Neuronal stem cell (in vitro differentiated cells): ENCODE measurements at places on chromosomes 7 and 10.

- DNase-seq = no peak
Measured at GRCh38 chr7:122364761-122365280, 60.3 kb upstream of the FEZF1 start.

- DNase-seq = no peak
Measured at GRCh38 chr10:22673785-22674572, 40.4 kb downstream of the PIP4K2A start.

- DNase-seq = no peak
Measured at GRCh38 chr7:92837000-92837749, 802 bp upstream of the CDK6 start.

- no peak for DNase-seq
Measured at GRCh38 chr10:20901110-20901509, 4.0 kb upstream of the NEBL start.

DNA sequence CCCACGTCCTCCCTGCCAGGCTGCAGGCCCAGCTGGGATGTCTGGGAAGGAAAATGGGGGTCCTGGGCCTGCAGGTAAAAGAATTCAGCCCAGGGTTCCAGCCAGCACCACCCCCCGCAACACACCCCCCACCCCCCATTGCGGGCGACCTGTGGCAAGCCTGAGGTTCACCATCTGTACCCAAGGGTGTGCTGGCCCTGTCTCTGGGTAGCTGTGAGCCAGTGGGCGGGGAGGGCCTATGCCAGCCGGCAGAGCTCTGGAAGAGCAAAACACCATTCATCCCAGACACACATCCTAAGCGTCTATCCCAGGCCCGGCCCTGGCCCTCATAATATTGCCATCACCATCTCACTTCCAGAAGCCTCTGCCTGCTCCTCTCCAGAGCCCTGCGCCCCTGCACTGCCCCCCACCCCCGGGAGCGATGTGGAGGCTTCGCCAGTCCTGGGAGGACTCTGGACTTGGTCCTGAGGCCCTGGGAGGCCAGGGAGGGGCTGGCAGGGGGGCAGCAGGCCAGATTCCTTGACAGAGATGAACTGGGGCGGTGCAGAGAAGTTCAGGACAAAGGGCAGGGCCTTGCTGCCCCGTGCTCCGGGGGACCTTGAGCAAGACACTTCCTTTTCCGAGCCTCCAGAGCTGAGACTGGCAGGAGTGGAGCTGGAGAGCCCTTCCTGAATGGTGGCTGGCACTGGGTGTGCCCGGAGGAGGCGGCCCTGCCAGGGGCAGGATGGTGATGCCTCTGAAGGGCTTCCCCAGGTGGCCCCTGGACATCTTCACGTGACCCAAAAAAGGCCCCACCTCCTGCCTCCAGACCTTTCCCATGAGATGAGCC lies 8.7 kb upstream of the TTYH3 start:
- no peak for DNase-seq

- DNase-seq = no peak
Measured at GRCh38 chr10:42836771-42837468, 54.3 kb downstream of the BMS1 start.

- no peak for DNase-seq
Measured at GRCh38 chr7:101162551-101163278, 2.7 kb downstream of the VGF start.

DNA sequence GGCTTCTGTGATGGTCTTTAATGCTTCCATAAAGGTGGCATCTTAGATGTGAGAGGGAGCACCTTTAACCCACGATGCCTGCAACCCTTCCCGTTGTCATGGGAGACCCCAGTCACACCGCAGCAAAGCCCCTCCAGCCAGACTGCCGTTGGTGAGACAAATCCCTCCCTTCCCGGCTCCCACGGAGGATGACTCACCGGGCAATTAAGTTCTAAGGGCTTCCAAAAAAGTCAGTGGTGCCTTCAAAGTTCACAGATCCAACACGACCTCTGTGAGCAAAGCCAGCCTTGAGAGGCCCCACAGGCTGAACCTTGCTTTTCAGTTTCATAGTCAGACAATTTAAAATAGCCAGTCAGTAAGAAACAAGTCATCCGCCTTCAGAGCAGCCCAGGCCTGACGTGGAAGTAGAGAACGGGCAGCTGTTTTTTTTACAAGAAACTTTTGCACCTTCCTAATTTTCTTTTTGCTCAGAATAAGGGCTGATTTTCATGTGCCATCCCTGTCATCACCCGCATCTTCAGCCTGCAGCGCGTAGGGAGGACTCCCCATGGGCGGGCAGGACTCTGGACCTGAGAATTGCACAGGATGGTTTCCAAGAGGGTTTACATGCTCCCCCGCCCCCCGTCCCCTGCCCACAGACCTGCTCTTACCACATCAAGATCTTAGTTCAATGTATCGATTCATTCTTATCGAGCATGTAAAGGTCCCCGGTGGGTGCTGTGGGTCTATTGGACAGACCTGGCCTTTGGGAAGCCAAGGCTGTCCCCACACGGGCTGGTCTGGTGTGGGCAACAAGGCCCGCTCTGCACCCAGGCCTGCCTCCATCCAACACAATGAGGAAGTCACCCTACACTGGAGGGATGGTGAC lies 333.9 kb downstream of the DNAJB6 start:
- DNase-seq = peak; percentile 44

DNA sequence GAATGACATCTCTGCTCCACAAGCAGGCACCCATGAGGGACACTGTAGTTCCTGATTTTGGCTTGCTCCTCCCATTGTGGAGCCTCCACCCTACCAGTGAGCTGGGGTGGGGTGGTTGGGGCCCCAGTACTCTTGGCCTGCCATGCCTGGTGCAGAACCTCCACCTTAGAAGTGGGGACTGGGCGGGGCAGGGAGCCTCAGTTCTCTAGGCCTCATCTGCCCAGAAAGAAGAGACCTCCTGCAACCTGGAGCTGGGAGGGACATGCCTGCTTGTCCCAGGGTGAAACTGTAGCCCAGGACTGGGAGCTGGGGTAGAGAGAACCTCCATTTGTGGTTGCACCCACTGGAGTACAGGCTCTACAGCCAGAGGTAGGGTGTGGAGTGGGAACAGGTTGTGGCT lies 14.4 kb downstream of the RAMP3 start:
- no peak for DNase-seq
